ENCODE measurements at places on chromosomes 11 and 22.

DNA sequence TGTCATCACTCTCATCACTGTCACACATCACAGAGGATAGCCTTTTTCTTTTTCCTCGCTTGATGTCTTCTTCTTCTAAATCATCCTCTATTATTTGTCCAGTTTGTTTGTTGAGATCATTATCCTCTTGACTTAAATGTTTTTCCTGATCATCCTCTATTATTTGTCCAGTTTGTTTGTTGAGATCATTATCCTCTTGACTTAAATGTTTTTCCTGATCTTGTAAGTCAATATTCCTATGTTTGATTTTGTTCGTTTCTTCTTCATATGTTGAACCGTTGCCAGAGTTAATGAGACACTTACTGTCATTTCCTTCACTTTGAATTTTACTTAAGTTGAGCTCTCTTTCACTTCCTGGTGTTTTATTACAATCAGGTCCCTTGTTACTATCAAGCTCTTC lies 5.6 kb downstream of the CCDC82 start:
- DNase-seq = no peak

DNA sequence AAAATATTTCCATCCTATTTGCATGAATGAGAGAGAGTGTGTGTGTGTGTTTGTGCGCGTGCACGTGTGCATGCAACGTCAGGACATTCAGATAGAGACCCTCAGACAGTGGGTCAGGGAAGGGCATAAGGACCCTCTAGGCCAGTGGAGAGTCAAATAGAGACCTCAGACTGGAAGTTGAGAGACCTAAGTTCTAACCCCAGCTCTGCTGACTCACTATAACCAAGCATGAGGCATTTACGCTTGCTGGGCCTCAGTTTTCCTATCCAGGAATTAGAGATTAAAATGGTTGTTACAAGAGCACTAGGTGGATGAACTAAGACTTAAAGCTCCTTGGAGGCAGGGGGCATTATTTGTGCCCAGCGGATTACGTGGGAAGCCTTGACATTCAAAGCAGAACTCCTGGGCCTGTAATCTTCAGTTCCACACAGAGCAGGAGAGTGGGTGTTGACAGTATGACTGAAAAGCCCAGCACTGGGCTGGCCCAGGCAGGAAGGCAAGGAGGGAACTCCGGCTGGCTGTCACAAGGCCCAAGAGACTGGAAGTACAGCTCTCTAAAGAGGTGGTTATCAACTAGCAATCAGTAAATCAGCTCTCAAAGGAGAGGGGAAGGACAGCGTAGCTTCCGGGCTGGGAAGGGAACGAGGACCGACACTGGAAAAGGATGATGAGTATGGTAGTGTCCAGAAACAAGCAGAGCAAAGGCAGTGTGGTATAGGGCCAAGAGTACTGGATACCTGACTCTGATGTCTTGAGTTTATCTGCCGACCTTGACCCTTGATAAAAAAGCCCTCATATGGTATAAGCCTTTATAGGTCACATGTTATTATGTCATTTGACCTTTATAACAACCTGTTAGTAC lies 9.2 kb downstream of the RHOG start:
- no peak for DNase-seq

DNA sequence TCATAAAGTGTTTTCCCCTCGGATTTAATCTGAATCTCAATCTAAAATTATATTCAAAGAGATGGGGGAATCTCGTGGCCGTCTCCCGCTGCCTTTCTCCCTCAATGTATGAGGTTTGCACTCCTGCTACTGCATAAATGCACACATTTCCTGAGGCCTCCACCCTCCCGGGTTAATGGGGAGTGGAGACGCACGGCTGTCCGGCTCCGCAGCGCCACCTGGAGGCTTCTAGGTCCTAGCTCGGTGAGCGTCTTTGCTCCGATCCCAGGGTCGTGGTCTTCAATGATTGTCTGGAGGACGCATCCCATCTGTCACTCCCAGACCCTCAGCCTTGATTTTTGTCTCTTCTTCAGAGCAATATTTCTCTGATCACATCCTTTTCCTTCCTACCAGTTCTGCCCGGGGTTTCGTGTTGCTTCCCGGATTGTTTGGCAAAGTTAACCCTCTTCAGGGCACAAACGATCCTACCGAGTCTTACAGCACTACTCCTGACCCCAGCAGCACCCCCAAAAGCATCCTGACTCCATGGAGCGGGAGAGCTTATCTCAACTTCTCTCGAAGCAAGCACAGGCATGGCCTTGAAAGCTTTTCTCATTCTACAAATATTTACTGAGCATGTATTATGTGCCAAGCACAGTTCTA lies at the start of gene LMO1:
TSS of gene LMO1 (minus strand) at position 110 of the 642 bp plus-strand sequence. CDS start 516 bp downstream, outside the sequence.
- peak; percentile 89 for DNase-seq

DNA sequence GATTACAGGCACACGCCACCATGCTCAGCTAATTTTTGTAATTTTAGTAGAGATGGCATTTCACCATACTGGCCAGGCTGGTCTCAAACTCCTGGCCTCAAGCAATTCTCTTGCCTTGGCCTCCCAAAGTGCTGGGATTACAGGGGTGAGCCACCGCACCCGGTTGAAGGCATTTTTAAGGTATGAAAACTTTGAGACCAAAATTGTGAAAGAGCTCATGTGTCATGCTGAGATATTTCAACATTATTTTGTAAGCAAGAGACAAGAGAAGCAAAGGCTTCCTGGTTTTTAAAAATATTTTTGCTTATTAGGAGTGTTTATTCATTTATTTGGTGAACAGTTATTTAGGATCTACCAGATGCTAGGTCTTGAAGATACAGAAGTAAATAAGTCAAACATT lies 6.8 kb downstream of the NHERF4 start:
- DNase-seq = no peak
